ENCODE measurements at places on chromosomes 6 and 20. TPM values are rescaled to one million over a fixed set of nuclear protein-coding genes. Genes with fewer than 3 reads are reported as not detected.
A peak's percentile ranks its signal among the peaks of the same experiment; 100 is the strongest.

LY6G5B gene
- total RNA-seq = 42.3 TPM

SYCP2L gene
- not detected for total RNA-seq

VGLL2 gene
- total RNA-seq = not detected

NKX2-4 gene
- total RNA-seq = not detected

FAM83B gene
- total RNA-seq = not detected

RBM24 gene
- not detected for total RNA-seq

DNA sequence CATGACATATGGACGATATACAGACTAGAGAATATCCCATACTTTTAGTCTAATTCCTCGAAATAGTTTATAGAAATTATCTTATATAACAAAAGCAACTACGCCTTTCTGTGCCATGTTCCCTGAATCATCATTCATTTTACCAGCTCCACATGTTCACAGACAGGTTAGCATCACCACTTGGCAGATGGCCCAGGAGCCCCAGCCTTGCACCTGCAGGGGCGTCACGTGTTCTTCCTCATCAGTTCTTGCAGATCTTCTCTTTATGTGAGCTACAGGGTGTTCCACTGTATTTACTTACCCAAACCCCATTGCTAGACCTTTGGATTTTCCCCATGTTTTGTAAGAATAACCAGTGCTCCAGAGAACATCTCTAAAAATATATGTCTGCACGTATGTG is 12.6 kb upstream of the BNIP5 start:
- H3K4me1 ChIP-seq = no peaks in the 10 kb centered on the region
- DNase-seq = peak; percentile 34
- H3K27ac ChIP-seq = no peak overlapping the region
- H3K36me3 ChIP-seq = no peaks in the 10 kb centered on the region
- no peaks in the 10 kb centered on the region for H3K27me3 ChIP-seq

- peaks cover 6% of the 10 kb centered on the region for H3K4me1 ChIP-seq
- H3K27me3 ChIP-seq = no peaks in the 10 kb centered on the region
- H3K27ac ChIP-seq = peak overlapping the region; percentile 60
- DNase-seq = peak; percentile 76
- no peaks in the 10 kb centered on the region for H3K36me3 ChIP-seq
- no peak overlapping the region for H3K4me3 ChIP-seq
Measured at GRCh38 chr6:166351715-166352285, 9.5 kb upstream of the SFT2D1 start.

DNA sequence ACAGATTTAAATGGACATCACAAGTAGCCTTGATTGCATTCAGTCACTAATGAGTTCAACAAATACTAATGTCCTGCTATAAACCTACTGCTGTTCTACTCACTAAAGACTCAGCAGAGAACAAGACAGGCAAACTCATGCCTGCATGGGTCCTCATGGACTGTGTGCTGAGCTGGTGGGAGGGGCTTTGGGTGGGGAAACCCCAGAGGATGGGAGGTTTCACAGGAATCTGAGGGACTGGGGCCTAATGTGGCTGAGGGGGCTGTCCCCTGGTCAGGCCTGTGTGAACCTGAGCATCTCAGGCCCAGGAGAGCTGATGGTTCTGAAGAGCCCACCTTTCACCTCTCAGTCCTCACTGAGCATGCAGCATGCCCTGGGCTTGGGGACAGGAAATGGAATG is 1.4 kb downstream of the CST8 start:
- no peak for DNase-seq
- H3K4me3 ChIP-seq = no peak overlapping the region
- H3K27me3 ChIP-seq = no peaks in the 10 kb centered on the region
- no peak overlapping the region for H3K27ac ChIP-seq
- H3K36me3 ChIP-seq = no peaks in the 10 kb centered on the region
- peaks cover 5% of the 10 kb centered on the region for H3K4me1 ChIP-seq

DNA sequence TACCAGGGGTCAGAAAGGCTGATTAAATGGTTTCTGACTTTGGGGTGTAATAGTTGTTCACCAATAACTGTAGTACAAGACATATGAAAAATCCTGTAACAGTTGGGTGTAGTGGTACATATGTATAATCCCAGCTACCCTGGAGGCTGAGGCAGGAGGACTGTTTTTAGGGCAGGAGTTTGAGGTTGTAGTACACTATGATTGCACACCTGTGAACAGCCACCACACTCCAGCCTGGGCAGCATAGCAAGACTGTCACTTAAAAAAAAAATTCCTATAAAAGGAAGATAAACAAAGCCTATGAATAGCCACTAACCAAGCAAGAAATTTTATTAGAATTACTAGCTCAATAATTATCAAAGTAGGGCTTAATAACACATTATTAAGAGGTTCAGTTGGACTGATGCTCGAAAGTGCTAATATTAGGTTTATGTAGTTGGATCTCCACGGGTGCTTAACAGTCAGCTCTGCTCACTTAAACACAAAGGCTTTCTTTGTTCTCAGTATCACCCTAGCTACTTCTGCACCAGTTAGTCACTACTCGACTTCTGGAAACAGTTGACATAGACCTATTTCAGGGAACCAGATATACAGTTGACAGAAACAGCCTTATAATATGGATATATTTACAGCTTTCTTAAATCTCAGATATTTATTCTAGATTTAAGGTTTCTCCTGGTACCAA is 113.0 kb downstream of the MTFR2 start:
- no peaks in the 10 kb centered on the region for H3K4me1 ChIP-seq
- no peaks in the 10 kb centered on the region for H3K36me3 ChIP-seq
- H3K27me3 ChIP-seq = no peaks in the 10 kb centered on the region
- no peak overlapping the region for H3K27ac ChIP-seq

GRCh38 chr20:30593572-30593971 is 663.9 kb upstream of the DEFB115 start:
- H3K4me1 ChIP-seq = no peaks in the 10 kb centered on the region
- no peaks in the 10 kb centered on the region for H3K27me3 ChIP-seq
- DNase-seq = no peak
- no peaks in the 10 kb centered on the region for H3K36me3 ChIP-seq
- H3K27ac ChIP-seq = no peak overlapping the region

DNA sequence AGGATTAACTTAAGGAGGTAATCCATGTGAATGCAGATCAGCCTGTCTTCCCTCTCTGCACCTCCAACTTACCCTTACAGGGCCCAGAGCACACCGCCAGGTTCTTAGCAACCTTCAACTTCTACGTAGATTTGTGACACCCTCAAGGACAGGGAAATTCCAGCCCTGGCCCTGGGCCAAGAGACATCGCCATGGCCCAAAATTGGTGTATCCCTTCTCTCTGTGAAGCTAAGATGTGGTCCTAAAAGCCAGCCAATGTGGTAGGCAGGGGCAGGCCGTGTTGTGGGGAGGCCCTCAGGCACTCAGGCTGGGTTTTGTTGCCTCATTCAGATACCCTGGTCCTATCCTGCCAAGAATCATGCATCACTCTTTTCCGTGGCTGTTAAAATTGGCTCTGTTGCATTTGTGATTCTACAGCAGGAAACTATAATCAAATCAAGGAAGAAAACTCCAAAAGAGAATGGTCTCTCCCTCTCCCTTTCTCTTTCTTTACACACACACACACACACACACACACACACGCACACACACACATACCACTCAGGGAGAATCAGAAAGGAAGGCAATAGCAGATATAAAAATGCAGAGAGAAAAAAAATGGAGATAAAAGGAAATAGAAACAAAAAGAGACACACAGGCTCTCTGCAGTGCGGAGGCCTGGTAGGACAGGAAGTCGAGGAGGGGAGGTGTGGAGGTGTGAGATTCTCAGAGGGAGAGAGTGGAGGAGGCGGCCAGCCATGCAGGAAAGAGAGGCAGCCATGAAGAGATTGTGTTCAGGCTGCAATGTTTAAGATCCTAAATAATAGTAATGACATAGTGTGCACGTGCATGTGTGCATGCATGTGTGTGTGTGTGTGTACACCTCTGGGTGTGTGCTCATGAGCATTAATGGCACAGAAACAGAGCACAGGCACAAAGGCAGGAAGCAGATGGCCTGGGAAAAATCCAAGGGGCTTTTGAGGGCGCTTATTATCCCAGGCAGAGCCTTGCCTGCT is 201.8 kb upstream of the LRFN2 start:
- peaks cover 11% of the 10 kb centered on the region for H3K4me1 ChIP-seq
- H3K27me3 ChIP-seq = no peaks in the 10 kb centered on the region
- no peak overlapping the region for H3K27ac ChIP-seq
- DNase-seq = no peak
- H3K36me3 ChIP-seq = no peaks in the 10 kb centered on the region

GRCh38 chr20:23200413-23200812 is 114.3 kb upstream of the CD93 start:
- H3K4me1 ChIP-seq = no peaks in the 10 kb centered on the region
- H3K27ac ChIP-seq = no peak overlapping the region
- no peak for DNase-seq
- no peak overlapping the region for H3K4me3 ChIP-seq

DNA sequence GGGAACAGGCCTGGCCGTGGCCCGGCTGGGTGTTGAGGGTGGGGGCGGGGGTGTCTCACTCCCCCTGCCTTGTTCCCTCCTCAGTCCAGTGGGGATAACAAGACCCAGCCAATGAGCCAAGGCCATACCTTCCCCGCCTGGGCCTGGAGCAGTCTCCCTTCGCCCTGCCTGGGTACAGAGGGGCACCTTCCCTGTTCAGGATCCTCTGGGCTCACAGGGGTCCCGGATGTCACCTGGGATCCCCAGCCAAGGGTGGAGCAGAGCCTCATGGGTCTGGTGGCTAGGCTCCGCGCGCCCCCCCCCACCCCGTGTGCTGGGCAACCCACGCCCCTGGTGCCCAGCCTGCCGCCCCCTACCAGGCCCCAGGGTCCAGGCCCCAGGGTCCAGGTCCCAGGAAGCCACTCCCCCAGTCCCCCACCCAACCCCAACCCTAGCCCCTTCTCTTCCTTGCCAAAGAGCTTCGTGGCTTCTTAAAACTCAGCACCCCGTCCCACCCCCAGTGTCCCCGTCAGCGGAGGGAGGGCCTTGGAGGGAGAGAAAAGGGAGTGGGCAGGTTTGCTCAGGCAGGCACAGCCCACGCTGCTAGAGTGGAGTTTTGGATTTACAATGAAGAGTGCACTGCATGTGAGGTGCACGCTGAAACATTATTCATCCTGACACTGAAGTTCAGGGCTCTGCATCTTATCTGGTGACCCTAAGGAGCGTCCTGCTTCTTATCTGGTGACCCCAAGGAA is 11.8 kb downstream of the HRH3 start:
- H3K27ac ChIP-seq = no peak overlapping the region
- peaks cover 4% of the 10 kb centered on the region for H3K4me1 ChIP-seq
- DNase-seq = no peak
- peaks cover 22% of the 10 kb centered on the region for H3K27me3 ChIP-seq

DNA sequence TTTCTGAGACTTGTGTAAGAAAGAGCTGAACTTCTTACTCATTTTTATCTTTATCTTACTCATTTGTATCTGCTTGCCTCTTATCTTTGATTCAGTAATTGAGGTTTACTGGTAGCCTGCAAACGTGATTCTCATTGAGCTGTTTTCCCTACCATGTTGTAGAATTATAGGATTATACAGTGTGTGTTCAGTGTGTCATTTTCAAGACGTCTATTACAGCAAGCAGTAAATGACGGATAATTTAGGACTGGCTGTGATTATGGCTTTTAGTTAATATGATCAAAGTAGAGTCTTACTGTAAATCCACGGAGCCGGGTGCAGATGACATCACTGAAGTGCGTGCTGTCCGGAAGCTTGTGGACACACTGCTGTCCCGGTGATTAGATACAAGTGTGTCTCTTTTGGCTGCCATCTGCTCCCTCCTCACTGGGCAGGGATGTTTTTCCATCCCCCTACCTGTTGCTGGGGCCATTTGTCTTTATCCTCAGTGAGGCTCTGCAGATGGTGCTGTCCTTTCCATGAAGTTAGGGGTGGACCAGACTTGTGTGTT is 6.0 kb downstream of the NELFCD start:
- peaks cover 2% of the 10 kb centered on the region for H3K36me3 ChIP-seq
- DNase-seq = no peak
- H3K4me3 ChIP-seq = no peak overlapping the region
- H3K27ac ChIP-seq = peak overlapping the region; percentile 35

DNA sequence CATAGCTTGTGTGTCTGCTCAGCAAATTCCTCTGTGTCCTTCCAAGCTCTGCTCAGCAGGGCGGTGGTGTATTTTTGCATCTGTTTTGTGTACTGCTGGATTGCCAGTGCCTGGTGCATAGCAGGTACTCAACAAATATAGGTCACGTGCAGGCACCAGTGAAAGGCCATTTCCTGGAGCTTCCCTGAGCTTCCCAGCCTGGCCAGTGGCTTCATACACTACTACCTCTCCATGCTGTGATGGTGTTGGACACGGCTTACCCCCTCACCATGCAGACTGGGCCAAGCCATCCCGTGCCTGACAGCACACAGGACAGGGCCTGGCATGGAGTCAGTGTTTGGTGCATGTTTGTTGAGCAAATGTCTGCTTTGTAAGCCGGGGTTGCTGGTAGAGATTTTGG is 7.7 kb upstream of the PHACTR3 start:
- H3K4me1 ChIP-seq = no peaks in the 10 kb centered on the region
- no peak overlapping the region for H3K27ac ChIP-seq
- DNase-seq = no peak
- H3K36me3 ChIP-seq = no peaks in the 10 kb centered on the region
- no peak overlapping the region for H3K4me3 ChIP-seq

DNA sequence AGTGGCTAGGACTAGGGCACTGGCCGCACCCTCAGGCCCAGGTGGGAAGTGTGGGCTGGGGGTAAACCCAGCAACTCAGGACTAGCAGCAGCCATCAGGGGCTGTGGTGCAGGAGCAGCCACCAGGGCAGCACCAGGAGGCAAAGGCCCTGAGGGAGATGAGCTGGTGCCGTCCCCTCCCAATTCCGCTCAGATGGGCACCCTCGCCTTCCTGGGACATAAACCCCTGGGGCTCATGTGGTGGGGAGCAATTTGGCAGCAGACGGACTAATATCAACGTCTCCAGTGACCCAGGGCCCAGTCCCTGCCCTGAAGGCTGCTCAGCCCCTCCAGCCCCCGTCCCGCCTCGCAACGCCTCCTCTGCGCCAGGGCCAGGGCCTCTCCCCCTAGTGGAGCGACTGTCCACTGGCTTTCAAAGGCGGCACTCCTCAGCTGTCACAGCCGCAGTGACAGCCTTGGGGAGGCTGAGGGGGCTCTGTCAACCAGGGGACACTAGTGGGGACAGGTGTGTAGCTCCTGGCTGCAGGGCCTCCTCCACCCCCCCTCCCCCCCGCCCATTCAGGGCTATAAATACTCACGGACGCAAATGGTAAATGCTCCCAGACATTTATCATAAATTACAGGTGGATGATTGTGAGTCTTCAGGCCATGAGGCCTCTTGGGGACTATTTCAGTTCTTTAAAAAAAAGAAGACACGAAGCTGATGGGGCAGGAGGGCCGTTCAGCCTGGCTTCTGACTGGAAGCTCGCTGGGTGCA is 349.9 kb downstream of the ZFAND3 start:
- H3K4me1 ChIP-seq = no peaks in the 10 kb centered on the region
- no peak for DNase-seq
- no peak overlapping the region for H3K4me3 ChIP-seq
- H3K36me3 ChIP-seq = peaks cover 2% of the 10 kb centered on the region
- H3K27ac ChIP-seq = no peak overlapping the region

DNA sequence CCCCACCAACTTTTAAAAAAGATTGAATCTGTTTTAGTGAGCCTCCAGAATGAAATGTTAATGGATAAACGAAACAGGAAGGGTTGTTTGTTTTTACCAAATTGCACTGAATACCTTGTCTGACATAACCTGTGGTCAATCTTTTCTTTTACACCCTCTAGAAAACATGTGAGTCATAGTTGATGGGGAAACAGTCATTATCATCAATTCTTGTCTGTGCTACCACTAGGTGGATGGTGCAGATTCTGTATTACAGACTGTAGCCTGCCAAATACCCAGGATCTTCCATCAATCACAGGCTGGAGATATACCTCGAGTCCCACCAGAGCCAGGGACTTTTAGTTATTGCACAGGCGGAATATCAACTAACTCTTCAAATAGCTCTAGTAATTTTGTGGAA is 29.5 kb upstream of the PKIB start:
- H3K36me3 ChIP-seq = no peaks in the 10 kb centered on the region
- no peak overlapping the region for H3K4me3 ChIP-seq
- H3K27me3 ChIP-seq = no peaks in the 10 kb centered on the region
- no peaks in the 10 kb centered on the region for H3K4me1 ChIP-seq
- DNase-seq = no peak
